ENCODE measurements at places on chromosomes 3 and 15.

DNA sequence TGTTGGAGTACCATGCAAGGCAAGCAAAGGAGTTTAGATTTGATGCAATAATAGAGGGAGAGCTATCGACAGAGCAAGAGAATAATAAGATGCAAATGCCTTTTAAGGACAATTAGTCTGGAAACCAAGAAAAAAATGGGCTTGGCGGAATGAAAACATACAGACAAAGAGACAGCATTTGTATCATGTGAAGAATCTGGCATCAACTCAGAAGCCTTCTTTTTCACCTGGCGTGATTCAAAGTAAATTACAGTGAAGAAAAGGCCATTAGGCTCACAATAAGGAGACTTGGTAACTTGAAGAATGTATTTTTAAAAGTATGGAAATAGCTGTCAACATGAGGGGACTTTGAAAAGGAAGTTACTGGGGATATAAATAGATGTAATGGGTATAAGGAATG lies 521.2 kb upstream of the GOLIM4 start:
- no peak for DNase-seq

DNA sequence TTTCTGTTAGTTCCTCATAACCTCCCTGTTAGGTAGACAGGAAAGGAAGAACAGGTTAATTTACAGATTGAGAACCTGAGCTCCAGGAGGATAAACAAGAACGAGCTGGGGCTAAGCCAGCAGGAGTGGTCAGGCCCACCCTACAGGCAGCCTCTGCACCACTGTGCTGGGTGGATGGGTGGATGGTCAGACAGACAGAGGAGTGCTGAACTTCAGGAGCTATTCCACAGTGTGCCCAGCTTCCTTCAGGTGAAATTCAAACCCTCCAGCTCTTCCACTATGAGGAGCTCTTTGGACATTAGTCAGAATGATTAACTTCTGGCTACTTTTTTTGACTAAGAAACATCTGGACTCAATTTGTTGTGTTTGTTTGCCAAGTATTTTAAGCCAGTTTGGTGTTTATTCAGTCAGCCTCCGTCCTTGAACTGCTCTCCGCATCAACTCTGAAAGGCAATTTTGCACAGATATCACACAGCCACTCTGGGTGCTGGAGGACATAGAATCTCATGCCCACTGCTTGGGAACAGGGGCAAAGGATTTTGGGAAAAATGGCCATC lies 361.9 kb downstream of the CLSTN2 start:
- no peak for DNase-seq

GRCh38 chr3:112640276-112640929 lies 540 bp downstream of the CCDC80 start:
- no peak for DNase-seq

- no peak for DNase-seq
These were observed 12.3 kb upstream of the PCSK6 start for GRCh38 chr15:101501703-101502373.

DNA sequence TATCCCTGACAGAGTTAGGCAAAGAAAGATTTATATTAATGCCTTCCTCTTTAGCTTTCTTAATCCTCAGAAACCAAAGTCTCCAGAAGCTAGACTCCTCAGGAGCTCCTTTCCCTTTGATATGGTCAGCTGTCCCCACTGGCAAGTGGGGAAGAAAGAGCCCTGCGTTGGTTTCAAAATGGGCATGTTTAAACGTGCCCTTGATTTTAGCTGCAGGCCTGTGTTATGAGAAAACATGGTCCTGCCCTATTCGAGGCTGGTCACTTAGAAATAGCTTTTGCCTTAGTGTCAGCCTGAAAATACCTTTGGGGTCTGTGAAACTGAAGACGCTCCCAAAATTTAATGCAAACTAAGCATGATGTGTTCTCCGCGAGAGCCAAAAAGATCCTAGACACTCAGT lies 135.5 kb upstream of the RARB start:
- no peak for DNase-seq

- no peak for DNase-seq
These were observed 443.2 kb upstream of the FRG2C start for GRCh38 chr3:75220932-75221331.

DNA sequence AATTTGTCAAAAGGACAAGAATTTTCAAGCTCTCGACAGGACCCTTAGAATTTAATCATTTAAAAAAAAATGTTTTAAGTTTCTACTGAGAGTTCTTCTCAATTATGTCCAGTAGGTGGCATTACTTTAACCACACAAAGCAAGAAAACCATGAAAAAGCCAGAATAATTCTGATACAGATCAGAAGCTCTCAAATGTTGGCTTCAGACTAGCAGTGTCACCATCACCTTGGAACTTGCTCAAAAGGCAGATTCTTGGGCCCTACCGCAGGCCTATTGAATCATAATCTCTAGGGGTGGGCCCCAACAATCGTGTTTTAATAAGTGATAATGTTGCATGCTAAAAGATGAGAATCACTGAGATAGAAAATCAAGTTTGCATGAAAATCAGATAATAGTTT lies 99.5 kb upstream of the KCNMB2 start:
- DNase-seq, result no peak

GRCh38 chr3:178754852-178755510 lies 218.7 kb downstream of the KCNMB2 start:
- no peak for DNase-seq

DNA sequence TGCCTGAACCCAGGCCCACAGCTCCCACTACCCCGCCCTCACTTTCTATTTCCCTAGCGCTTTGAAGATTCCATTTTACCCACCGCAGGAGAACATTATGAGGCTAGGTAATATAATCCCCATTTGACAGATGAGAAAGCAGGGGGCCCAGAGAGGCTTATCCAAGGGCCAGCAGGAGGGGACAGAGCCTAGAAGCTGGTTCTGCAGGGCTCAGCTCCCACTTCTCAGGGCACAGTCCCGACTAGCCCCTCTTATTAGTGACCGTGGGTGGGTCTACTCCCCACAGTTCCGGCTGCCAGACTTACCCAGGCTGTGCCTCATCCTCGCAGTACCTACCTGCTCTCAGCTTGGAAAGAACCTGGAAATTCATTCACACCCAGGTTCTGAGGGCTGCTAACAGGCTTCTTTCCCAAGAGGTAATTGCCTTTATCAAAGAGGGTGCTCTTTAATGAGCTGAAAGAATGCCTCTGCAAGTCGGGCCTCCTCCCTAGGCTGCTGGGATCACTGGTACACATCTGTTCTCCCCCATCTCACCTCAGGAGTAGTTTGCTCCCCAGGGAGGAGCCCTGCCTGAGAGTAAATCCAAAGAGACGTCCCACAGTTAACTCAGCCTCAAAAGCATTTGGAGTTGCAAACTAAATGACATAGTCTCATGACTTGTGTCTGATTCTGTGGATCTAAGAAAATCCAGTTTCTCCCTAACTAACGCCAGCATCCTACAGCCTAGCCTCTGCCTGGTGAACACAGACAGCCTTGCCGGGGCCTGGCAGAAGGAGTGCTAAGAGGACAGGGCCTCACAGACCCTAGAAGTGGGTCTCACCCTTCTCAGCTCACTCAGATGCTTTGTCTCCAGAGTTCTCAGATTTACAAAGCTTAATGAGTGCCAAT lies 125.0 kb downstream of the CHSY1 start:
- DNase-seq, result no peak

- no peak for DNase-seq
These were observed 63.3 kb upstream of the SEC61A1 start for GRCh38 chr3:127988770-127989557.

DNA sequence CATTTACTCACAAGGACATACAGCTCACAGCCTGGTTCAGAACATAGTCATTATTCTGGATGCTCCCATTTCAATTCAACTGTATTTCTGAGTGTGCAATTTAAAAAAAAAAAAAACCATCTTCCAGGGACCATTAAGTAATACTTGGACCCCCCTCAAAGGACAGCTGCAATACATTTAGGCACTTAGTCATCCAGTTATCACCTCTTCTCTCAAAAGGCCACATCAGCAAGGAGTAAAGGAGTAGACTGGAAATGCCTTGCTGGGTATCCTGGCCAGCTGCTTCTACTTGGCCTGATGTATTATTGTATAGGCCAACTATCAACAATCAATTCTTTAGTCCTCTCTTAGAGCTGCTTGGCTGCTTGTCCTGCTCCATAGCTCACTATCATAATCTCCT lies 211.4 kb upstream of the SETMAR start:
- DNase-seq, result no peak

- no peak for DNase-seq
These were observed 168.4 kb downstream of the WDR72 start for GRCh38 chr15:53591041-53591440.
